ENCODE measurements at places on chromosomes 1 and 21.

DNA sequence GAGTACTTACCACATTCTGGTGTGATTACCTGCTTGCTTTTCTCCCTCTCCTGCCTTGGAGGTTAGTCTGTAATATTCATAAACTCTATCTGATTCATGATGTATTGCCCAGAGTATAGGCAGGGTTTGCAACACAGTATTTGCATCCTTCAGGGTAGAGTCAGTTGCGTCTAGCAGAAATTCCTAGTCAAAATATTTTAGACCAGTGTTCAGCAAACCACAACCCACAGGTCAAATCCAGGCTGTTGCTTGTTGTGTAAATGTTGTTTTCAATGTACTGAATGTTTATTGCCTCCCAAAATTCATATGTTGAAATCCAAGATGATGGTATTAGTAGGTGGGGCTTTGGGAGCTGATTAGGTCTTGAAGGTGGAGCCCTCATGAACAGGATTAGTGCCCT, 82.9 kb downstream of the NGF start:
- peak; percentile 70 for DNase-seq

GRCh38 chr1:171017426-171017825, 73.3 kb upstream of the FMO3 start:
- DNase-seq = no peak

- no peak for DNase-seq
Observed at GRCh38 chr1:200238311-200238710, 171.5 kb downstream of the ZNF281 start.

DNA sequence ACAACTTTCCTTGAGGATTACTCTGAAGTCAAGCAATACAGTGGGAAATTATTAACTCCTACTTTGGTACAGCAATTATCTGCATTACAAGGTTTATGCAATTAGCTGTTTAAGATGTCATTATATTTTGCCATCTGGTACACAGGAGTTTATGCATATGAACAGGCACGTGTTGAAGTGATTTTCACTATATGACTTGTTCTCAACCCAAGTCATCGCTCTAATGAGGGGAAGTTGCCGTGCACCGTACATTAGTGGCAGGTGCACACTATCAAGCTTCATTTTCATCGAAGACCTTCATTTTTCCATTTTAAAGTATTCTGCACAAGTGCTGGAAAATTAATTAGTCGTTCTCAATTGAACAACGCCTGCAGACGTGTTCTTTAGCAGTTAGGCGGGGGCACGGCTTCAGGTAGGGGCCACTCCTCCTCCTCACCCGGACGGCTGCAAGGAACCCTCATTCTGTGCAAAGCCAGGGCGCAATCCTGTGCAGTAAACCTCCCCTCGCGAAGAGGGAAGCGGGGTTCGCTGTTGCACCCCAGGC, 39.8 kb upstream of the NFIA start:
- DNase-seq = no peak

- DNase-seq = no peak
Observed at GRCh38 chr1:18527921-18528320, 47.2 kb downstream of the KLHDC7A start.

- no peak for DNase-seq
Observed at GRCh38 chr1:177311111-177311510, 140.4 kb downstream of the BRINP2 start.

GRCh38 chr1:117541585-117541984, 64.3 kb upstream of the TENT5C start:
- no peak for DNase-seq

- DNase-seq = no peak
Observed at GRCh38 chr1:54342288-54342687, 63.9 kb downstream of the SSBP3 start.

- DNase-seq = no peak
Observed at GRCh38 chr1:167707942-167708341, 13.8 kb upstream of the MPZL1 start.

DNA sequence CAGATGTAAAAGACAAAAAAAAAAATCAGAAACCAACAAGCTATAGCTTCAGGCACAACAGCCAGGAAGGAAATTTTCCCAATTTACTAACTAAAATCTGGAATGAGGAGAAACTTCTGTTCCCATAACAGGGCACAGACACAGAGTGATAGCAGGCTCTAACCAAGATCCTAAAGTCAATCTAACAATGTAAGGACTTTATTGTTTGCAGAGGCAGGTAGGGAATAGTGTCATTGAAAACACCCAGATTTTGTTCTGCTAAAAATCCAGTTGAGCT, 166.6 kb upstream of the ATP1B1 start:
- no peak for DNase-seq

DNA sequence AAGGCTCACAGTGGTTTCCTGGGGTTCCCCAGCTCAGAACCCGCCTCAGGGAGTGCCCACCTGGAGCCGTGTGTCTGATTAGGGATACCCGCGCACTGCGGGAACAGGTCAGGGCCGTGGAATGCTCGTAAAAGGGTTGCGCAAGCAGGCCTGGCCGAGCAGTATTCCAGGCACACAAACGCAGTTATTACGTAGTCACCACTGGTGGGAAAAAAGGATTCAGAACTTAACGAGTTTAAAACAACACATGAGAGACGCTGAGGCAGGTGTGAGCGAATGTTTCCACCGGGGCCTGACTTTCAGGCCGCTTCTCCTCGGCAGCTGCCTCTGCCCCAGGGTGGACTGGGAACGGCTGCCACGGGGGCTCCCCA, 18.2 kb downstream of the PLCH2 start:
- peak; percentile 6 for DNase-seq

DNA sequence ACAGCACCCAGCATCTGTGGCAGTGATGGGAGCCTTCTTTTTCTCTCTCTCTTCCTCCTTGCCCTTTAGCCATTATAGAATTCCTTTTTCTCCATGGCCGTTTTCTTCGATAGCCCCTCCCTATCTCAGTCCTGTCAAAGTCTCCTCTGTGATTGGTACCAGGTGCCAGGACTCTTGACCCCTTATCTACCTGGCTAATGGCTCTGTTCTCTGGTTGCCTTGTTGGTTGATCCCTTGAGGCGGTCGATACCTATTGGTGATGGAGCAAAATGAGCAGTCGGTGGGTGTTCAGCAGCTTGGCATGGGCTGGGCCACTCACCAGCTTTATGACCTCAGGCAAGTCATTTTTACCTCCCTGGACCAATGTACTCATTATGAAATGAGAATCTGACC, 2.0 kb downstream of the ATF3 start:
- DNase-seq = no peak

- no peak for DNase-seq
Observed at GRCh38 chr1:19818324-19818723, 3.2 kb upstream of the RNF186 start.

- no peak for DNase-seq
Observed at GRCh38 chr1:202046748-202047708, 36.6 kb downstream of the ELF3 start.

DNA sequence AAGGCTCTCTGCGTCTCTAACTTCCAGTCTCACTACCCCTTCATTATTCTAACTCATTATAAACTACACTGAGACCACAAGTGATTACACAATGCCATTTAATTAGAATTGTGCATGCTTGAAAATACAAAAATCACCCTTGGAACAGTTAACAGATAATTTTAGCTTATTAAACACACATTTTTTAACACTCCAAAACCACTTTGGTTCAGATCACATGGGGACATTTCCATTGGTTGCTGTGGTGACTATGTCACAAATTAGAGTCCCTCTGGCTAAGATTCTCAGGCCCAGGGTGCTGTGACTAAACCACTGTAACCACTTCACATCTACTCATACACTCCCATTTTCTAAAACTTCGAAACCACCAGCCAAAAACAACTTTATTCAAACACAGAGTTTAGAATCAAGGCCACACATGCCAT, 43.0 kb downstream of the JAK1 start:
- DNase-seq = peak; percentile 45

GRCh38 chr1:12626888-12627287, 8.9 kb upstream of the DHRS3 start:
- no peak for DNase-seq

GRCh38 chr1:24173638-24174575, 13.2 kb downstream of the IFNLR1 start:
- DNase-seq = no peak

GRCh38 chr1:173920861-173921260, 3.7 kb upstream of the SERPINC1 start:
- DNase-seq = no peak

DNA sequence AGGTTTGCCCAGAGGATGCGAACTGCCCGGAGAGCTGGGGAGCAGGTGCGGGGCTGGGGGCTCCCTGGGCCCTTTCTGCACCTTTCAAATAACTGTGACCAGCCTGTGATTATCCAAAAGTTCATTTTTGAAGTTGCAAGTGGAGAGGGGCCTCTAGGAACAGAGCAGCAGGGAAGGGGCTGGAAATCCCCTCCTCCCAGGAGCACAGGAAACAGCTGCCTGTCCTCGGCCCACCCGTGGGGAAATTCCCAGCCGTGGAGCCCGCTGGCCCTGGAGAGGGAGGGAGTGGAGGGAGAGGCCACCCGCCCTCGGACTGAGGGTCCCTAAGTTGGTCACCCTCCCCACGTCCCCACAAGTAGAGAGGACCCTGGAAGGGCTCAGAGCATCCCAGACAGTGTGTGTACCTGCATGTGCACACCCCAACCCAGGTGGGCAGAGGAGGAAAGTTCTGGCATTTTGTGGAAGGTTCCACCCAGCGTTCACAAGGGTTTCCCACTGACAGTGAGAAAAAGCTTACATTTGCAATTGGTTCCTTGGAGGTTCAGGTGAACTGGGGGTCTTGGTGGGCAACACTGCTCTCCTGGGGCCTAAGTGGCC, 1.2 kb upstream of the TNFRSF4 start:
- DNase-seq = no peak

DNA sequence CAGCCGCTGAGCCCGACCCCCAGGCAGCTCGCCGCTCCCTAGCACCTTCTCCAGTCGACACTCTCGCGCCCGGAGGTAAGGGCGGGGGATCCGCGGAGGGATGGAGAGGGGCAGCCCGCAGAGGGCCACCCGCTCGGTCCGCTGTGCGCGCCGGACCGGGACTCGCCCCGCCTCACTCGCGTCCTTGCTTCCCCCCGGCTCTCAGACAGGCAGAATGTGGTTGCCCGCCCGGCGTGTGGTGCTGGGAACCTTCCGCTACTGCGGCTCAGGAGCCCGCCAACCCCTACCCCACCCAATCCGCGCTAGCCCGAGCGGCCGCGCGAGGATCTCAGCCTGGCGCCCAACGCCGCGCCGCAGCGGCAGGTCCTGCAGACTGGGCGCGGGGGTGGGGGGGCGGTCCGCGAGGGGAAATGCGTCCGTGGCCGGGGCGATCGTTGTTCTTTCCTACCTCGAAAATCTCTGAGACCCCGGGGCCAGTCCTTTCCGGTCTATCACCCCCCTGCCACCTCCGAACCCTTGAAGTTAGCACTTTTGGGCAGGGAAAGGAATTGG, 404 bp downstream of the LRRC8C start:
- peak; percentile 59 for DNase-seq

DNA sequence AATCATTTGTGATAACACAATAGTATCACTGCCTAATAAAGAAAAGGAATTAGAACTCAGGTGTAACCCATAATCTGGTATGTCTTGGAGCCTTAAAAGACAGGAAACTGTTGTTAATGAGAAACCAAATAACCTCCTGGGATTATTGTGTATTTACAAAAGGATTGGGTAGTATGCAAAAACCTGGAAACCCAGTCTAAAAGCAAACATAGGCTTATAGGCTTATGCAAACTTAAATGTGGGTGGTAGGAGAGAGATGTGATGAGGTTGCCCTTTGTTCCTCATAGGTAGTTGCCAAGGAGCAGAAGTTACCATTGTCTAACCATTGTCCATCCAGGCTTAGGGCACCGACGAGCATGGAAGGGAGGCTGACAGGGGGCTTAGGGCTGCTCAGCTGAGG, 165.8 kb downstream of the AK5 start:
- DNase-seq = no peak

- DNase-seq = no peak
Observed at GRCh38 chr1:3689138-3689750, 36.9 kb downstream of the TP73 start.

DNA sequence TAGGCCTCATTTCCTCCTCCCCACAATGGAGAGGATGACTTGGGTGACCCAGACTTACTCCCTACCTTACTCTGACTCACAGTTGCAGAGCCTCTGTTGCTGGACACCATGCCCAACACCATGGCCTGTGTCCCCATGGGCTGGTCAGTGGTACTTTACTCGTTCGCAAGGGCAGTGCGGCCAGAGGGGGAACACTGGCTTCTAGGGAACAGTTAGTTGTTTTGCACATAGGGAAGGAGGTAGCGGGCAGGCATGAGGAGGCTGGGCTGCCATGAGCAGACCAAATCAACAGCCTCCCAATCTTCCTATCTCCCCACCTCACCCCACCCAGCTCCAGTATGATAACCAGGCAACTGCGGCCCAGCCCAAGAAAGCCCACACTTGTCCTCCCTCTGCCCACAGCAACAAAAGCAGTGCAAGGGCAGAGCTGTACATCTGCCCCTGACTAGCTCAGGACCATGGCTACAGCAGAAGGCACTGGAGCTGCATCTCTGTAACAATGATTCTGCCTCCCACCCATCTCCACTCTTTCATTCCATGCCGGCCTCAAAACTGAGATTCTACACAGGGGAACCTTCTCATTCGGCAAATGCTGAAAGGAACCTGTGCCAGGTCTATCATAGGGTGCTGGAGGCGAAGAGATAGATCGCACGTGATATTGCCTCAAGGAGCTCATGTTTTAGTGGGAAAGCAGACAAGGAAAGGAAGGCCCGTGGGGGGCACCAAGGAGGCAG, 18.6 kb downstream of the TAL1 start:
- DNase-seq = no peak

- no peak for DNase-seq
Observed at GRCh38 chr1:54256522-54257345, 56.8 kb downstream of the MRPL37 start.

DNA sequence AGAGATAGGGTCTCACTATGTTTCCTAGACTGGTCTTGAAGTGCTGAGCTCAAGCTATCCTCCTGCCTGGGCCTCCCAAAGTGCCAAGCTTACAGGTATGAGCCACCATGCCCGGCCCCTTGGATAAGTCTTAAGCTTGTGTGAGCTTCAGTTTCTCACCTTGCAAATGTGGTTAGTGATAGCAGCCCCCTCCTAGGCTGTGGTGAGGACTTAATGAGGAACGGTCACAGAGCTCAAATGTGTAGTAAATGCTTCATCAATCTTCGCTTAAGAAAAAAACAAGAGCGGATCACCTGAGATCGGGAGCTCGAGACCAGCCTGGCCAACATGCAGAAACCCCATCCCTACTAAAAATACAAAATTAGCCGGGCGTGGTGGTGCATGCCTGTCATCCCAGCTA, 3.0 kb downstream of the CNR2 start:
- DNase-seq = no peak

- no peak for DNase-seq
Observed at GRCh38 chr1:1315435-1315954, 7.1 kb downstream of the PUSL1 start.
